Foreskin fibroblast (primary cell): ENCODE measurements at places on chromosomes 13 and 19.
A peak's percentile ranks its signal among the peaks of the same experiment; 100 is the strongest.

DNA sequence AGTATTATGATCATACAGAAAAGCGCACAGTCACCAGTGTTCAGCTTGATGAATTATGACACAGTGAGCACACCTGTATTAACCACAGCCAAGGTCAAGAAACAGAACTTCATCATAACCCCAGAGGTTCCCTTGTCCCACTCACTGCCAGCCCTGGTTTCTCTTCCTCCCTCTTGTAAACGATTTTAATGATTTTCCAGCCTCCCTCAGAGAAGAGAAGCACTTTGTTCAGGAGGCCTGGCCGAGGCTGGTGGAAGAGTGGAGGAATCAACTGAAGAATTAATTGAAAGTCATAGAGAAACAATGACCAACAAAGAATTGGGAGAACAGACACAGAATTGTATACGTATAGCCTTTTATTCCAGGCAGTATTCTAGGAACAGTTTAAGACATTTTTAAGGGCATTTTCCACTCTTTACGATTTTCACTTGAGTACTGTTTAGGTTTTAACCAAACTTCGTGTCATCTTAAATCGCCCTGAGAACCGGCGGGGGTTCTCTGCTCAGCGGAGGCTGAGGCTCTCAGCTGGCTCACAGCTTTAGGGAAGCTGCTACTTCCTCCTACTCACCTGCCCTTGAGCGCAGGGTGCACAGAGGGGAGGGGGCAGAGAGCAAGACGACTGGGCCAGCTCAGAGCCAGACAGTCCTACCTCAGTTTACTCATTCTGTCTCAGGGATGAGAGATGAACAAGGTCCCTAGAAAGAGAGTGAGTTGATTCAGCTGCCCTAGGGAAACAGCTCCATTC lies 108.6 kb downstream of the AKAP11 start:
- no peak for DNase-seq

DNA sequence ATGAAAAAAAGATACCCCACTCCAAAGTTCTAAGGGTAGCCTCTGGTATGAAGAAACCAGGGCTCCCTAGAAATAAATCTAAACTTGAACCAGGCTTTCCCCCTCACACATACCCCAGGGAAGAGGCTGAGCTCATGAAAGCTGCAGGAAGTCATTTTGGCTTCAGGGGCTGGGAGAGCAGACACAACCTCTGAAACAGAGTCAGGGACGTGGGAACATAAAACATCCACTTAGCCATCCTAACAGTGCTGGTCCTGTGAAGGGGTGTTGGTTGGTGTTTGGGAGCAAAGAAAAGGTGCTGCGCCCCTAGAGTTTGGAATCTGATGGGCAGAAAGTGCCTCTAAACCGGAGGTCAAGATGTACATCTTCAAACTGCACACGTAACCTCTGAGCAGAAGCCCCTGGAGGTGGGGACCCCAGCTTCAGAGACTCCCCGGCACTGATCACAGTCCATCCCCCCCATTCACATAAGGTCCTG lies 15.8 kb downstream of the RAB3D start:
- DNase-seq: no peak

GRCh38 chr13:25084096-25084495 lies 11.8 kb upstream of the PABPC3 start:
- DNase-seq: no peak

DNA sequence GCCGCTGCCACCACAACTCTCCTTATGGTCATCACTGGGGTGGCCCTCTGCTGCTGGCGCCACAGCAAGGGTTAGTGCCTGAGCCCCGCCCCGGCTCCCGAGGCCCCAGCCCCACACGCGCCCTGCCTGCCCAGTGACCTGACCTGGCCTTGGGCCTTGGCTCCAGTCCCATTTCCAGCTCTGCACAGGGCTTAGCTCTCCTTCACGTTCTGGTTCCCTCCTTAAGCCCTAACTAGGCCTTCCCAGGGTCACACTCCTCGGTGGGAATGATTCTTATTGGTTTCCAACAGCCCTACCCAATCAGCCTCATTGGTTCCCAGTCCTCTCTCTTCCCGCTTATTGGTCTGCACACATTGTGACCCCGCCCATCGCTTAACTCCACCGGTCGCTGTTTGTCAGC lies 5.8 kb downstream of the KIRREL2 start:
- no peak for DNase-seq

- no peak for DNase-seq
These were observed 180.5 kb upstream of the PCDH9 start for GRCh38 chr13:67410645-67411044.

GRCh38 chr13:28316836-28317235 lies 178.1 kb downstream of the FLT1 start:
- no peak for DNase-seq

DNA sequence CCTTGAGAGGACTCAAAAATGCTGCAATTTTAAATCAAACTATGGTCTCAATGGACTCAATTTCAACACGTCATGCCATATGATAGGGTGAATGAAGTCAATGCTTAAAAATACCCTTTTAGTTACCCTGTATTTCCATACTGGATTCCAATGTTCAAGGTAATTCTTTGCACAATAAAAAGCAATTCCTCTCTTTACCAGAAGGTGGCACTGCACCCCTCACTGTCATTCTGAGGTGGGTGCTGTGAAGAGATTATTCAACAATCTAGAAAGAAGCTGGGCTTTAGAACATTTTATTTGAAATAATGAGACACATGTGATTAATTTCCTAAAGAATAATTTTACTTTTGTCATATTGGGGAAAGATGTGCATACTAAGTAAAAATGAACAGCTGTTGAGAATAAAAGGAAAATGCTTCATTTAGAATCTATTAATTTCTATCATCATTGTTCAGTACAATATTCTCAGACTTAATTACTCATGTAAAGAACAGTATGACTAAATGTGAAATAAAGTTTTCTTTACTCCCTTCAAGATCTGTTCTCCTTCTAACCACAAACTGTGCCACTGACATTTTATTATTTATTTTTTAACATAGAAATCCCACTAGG lies 789.1 kb downstream of the GPC5 start:
- DNase-seq: peak; percentile 54

GRCh38 chr13:21608961-21609360 lies 5.0 kb upstream of the MICU2 start:
- DNase-seq: no peak

DNA sequence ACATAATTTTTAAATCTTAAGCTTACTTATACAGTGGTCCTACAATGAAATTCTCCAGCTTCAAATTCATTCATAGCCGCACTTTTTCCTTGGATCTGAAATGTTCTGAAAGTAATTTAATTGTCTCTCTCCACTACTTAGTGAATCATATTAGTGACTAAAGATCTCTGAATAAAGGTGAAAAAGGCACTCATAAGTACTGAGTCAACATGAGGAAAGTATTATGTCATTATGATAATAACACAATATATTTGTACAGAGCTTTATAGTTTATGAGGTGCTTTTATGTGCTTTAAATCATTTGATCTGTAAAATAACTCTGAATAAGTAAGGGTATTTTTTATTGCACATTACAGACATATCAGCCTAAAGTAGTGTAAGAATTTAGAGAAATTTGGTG lies 628.2 kb upstream of the SLITRK5 start:
- DNase-seq: no peak

GRCh38 chr13:81927347-81927746 lies 1586.4 kb upstream of the SPRY2 start:
- DNase-seq: no peak

DNA sequence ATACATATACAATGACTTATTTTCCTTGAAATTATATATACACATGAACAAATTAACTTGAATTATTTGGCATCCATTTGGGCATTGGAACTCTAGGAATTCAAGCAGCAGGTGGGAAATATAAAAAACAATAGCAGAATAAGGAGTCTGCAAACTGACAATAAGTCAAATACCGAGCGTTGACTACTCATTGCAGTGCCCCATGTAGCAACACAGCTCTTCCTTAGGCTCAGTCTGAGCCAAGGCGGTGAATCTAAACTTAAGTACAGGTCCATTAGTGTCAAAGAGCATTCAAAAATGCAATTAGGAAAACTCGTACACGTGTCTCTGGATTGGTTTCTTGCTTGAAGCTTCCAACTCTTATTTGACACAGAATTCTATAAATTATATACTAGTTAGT lies 462.5 kb upstream of the KLF12 start:
- no peak for DNase-seq
